ENCODE measurements at places on chromosomes 7 and 10.

GRCh38 chr10:14787938-14788337 is 13.2 kb upstream of the FAM107B start:
- peak; percentile 24 for DNase-seq

GRCh38 chr10:130900441-130901160 is 410.9 kb downstream of the TCERG1L start:
- no peak for DNase-seq

- no peak for DNase-seq
Measured at GRCh38 chr10:61142987-61143386, 199.0 kb upstream of the RHOBTB1 start.

DNA sequence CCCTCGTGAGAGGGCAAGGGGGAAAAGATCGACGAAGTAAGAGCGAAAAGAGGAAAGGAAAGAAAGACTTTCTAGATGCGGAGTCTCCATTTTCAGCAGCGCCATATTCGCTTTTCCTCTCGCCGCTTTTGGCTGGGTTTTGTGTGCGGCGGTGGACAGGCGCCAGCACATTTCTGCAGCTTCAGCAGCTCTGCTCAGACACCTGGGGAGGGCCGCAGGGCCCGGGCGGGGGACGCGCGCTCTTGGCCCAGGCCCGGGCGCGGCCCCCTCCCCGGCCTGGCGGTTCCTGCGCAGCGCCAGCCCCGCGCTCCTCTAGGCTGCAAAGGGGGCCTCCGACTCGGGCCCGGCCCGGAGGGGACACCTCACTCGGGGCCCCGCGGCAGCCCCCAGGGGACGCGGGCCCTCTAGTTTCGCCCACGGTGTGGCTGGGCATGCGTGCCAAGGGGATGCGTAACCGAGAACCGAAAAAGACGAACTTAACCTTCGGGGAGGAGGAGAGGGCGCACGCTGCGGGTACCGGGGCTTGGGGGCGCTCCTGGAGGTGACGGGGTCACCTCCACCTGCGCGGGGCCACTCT is 34.5 kb upstream of the EBLN1 start:
- DNase-seq = peak; percentile 33

DNA sequence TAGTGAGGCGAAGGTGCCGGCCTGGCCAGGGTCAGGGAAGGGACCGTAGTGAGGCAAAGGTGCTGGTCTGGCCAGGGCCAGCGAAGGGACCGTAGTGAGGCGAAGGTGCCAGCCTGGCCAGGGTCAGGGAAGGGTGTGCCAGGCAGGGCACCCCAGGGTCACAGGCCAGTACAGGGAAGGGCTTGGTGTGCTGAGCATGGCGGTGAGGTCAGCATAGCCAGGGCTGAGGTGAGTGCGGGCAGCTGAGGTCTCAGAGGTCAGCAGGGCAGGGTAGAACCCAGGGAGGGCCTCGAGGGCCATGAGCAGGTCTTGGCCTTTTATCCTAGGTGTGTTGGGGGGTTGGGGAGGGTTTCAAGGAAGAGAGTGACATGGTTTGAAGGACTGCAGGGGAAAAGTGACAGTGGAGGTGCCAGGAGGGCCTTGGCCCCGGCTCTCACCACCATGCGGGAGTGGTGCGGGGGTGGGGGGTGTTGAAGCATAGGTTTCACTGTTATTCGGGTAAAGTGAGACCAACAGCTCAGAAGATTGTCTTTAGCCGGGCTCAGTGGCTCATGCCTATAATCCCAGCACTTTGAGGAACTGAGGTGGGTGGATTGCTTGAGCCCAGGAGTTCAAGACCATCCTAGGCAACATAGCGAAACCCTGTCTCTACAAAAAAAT is 93.3 kb downstream of the CHST15 start:
- DNase-seq = no peak

DNA sequence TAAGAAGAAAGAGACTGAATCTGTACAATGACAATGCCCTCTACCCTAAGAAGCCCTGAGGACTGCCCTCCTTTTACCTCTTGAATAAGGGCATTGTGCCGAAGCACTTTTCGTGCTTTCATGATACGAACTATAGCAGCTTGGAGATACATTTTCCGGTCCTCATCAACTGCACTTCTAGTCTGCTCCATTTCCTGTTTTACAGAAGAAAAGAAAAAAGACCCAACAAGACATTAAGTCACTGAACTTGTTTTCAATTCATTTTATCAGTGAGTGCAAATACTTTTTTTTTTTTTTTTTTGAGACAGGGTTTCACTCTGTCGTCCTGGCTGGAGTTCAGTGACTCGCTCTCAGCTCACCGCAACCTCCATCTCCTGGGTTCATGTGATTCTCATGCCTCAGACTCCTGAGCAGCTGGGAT is 78.4 kb downstream of the CUL2 start:
- DNase-seq = peak; percentile 45

DNA sequence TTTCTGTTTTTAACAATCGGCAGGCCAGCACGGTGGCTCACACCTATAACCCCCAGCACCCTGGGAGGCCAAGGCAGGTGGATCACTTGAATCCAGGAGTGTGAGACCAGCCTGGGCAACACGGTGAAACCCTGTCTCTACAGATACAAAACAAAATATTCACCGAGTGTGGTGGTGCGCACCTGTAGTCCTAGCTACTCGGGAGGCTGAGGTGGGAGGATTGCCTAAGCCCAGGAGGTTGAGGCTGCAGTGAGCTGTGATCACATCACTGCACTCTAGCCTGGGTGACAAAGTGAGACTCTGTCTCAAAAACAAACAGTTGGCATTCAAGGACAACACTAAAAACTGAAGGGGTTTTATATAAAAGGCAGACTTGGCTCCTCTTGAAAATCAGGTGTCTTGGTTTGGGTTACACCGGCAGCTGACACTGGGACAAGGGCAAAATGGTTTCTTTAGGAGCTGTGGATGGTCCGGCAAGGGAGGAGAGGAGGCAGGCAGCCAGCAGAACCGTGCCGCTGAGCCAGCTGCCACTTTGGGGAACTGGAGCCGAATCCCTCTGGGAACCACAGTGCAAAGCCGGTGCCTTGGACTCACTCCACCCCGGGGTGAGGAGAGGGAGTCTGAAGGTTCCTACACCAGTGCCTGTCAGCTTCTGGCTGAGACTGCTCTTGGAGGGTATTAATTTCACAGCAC is 52.6 kb downstream of the CHST3 start:
- DNase-seq = no peak

DNA sequence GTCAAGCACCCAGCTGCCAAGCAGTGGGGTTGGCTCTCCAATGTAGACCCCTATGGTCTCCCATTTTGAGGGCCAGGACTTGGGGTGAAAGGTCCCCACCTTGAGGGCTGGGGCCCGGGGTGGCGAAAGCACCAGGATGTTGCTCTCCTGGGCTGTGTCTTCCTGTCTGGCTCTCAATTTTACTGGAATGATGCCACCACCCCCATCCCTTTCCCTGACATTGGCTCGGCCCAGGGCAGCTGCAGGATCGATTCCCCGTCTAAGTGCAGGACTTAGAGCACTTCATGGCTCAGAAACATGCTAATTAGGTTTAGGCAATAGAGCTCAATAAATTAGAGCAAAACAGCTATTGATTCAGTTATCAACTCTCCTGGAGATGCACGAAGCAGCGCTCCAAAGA is 27.0 kb upstream of the HSPA12A start:
- no peak for DNase-seq

DNA sequence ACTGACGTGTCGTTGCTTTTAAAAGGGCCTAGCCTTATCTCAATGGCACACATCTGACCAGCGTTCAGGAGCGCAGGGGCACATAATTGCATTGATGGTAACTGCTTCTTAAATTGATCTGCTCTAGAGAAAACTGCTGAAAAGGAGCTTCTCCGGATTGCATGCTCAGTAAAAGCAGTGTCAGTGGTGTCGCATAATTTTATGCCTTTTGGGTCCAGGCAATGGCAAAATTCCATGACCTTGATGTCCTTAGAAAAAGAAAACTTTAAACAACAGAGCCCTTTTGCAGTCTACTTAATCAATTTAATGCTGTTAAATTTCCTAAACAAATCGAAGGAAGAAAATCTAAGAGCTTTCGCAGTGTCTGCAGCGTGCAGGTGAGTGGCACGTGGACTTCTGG is 75.7 kb downstream of the PTPRE start:
- DNase-seq = no peak

DNA sequence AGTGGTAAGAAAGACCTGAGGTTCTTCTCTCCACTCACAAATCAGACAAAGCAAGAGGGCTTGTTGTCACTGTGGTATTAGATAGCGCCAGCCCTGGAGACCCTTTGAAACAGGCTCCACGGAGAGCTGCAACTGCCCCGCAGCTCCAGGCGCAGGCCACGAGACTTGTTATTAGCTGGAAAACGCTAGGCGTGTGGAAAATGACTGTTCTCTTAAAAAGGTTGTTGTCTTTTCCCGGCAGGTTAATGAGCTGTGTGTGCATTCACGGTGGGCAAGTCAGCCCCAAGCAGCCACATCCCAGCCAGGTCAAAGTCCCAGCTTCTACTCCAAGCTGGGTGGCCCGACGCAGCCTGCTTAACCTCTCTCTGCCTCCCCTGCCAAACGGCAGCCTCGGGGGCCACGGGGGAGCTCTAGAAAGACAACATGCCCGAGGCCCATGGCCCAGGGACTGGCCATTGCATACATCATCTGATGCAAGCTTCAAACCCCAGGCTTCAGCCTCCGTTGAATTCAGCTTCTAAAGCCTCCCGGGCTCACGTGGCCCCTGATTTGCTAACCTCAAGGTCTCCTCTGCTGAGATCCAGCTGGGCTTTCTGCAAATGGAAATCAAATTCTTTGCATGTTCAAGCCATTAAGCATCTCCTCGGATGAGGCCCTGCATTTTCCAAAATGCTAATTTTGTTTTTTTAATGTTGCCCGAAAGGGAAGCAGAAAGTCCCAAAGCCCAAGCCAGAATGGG is 61.3 kb upstream of the DNAAF5 start:
- DNase-seq = peak; percentile 78

DNA sequence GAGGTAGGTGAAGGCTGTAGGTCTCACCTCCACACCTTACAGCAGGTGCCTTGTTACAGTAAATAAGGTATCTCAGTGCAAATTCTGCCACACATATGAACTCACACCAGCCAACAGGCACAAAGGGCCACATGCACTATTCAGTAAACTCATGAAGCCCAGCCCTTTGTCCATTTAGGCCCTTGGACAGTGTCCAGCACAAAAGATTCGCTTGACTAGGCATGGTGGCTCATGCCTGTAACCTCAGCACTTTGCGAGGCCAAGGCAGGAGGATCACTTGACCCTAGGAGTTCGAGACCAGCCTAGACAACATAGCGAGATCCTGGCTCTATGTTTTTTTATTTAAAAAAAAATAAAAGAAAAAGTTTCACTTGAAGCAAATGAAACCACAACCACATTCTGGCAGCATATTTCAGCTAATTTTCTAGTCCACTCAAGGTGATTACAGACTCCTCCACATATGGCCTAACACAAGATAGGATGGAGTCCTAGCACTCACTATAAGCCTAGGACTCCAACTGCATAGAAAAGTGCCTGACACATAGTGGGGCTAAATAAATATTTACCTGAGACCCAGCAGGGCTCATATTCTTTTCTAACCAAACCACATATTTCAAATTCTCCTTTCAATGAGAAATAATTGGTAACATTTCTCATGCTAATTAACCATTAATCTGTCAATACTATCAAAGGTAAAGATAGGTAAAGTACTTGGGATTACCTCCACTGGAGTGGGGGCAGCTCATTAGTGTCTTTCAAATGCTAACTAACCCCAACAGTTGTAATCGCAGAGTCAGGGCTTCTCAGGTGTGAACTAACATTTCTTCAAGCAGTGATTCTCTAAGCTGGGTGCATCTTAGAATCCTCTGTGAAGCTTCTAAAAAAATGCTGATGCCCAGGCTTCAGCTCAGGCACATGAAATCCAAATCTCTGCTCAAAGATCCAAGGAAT is 4.5 kb upstream of the ANKRD1 start:
- no peak for DNase-seq

- DNase-seq = peak; percentile 59
Measured at GRCh38 chr7:46291601-46292150, 370.6 kb upstream of the IGFBP3 start.

- no peak for DNase-seq
Measured at GRCh38 chr10:89524279-89524678, 11.1 kb downstream of the SLC16A12 start.

- no peak for DNase-seq
Measured at GRCh38 chr7:41763626-41764025, 60.7 kb upstream of the INHBA start.

GRCh38 chr10:114822444-114823076 is 980 bp downstream of the FHIP2A start:
- peak; percentile 77 for DNase-seq

DNA sequence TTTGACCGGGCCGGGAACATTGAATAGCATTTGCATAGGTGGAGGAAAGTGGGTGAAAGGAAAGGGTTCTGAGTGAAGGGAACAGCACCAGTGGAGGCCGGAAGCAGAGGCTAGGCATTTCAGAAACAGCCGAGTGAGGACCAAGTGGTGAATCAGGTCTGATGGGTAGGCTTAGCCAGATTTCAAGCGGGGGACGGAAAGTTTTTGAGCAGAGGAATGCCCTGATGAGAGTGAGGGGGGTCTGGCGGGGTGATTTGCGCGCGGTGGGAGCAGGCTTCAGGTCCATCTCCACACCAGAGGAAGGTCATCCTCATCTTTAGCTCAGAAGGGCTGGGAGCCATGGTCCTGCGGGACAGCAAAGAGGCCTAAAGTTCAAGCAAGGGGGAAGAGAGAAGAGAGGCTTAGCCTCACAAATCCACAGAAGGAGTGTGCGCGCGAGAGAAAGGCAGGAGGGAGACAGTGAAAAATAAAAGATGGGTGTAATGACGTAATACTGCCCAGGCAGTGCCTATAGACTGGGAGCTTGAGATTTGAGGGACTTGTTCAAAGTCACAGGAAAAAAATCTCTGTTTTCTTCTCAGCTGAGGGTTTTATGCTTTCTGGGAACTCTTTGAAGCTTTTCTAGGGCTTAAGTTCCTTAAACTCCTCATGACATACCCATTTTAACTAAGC is 1.0 kb upstream of the DENND2A start:
- no peak for DNase-seq

DNA sequence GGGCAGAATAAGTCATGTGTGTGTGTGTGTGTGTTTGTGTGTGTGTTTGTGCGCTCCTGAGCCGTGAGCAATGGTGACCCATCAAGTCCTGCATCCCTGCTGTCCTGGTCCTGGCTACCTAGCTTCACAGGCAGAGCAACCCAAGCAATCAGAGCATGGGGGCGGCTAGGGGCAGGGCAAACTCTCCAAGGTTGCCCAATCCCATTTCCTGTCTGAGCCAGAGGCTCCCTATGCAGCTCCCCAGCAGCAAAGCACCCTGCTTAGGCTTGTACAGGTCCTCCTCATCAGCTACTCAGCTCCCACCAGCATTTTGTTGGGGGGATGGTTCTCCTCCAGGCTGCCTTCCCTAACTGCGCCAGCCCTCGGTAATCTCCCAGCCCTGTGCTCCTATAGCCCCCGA is 31.1 kb upstream of the CRHR2 start:
- DNase-seq = peak; percentile 35

GRCh38 chr10:53770903-53771302 is 998.3 kb upstream of the MBL2 start:
- DNase-seq = no peak

DNA sequence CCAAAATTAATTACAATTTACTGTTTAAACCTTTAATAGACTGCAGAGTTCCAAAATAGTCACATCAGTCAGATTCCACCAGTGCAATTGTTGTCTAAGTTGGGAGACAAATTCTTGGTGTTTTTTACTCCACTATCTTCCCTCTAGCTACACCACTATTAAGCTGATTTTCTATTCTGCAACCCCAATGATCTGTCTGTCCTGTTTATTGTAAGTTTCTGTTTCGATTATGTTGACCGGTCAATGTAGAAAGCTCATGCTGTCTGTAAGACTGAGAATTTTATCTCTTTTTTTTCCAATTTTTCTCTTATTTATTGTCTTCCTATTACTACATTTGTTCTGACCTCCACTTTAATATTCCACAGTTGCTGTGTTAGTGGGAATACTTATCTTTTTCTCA is 557.5 kb downstream of the SH2D4B start:
- DNase-seq = no peak

- no peak for DNase-seq
Measured at GRCh38 chr7:114086537-114086913, 167.7 kb upstream of the PPP1R3A start.
